G401 (cell line): ENCODE measurements at places on chromosomes 5 and 9. TPM values are rescaled to one million over a fixed set of nuclear protein-coding genes. Genes with fewer than 3 reads are reported as not detected.

The ZFP37 gene
- 3.4 and 5.4 TPM in 2 replicates for total RNA-seq

The CCL21 gene
- total RNA-seq: not detected in 2 replicates

The ALDH1A1 gene
- total RNA-seq: not detected in 2 replicates

The UCK1 gene
- total RNA-seq: 43.4 and 45.8 TPM in 2 replicates

The TNFSF15 gene
- not detected in 2 replicates for total RNA-seq

The CYLC2 gene
- total RNA-seq: not detected in 2 replicates

The GOLPH3 gene
- 69.7 and 90.4 TPM in 2 replicates for total RNA-seq

The EIF4E1B gene
- total RNA-seq: not detected in 2 replicates

The SLC9A3 gene
- 3.6 and 5.1 TPM in 2 replicates for total RNA-seq

The ABCA1 gene
- 8.2 and 13.7 TPM in 2 replicates for total RNA-seq

The TMEM8B gene
- 1.2 and 2.5 TPM in 2 replicates for total RNA-seq

The GAS1 gene
- total RNA-seq: not detected in 2 replicates

The PCDHGB7 gene
- total RNA-seq: 0.68 TPM in 1 of 2 replicates, not detected in the other

The CATSPER3 gene
- total RNA-seq: not detected in 2 replicates

The CNTNAP3 gene
- 9.8 and 18.0 TPM in 2 replicates for total RNA-seq

The TICAM2 gene
- total RNA-seq: not detected in 2 replicates

The PCDHB9 gene
- 0.18 and 7.3 TPM in 2 replicates for total RNA-seq
